Stimulated activated CD8-positive, alpha-beta memory T cell treated with anti-CD3 and anti-CD28 coated beads, Interleukin-2, amount 100 ng/mL, for 1 hour (primary cell): ENCODE measurements at places on chromosomes 11 and 22.

GRCh38 chr11:9789910-9790309, 126.0 kb downstream of the SWAP70 start:
- DNase-seq, result no peak

DNA sequence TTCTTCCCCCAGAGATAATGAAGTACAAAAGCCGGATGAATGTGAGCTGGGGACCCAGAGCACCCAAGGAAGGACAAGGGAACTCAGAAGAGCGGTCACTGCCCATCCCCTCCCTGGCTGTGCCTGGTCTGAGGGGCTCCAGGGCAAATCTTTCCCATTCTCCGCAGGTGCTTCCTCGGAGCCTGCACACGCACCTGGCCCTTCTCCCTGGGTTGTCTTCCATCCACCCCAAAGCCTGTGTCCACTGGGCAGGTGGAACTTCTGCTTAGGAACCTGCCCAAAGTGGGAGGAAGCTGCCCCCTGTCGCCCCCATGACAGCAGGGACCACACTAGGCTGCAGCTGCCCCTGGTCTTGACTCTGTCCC, 121.0 kb upstream of the FGF3 start:
- DNase-seq, result no peak

- DNase-seq, result no peak
Measured at GRCh38 chr11:111555255-111555654, 14.7 kb downstream of the LAYN start.

- no peak for DNase-seq
Measured at GRCh38 chr22:28051787-28052356, 132.8 kb upstream of the PITPNB start.

GRCh38 chr11:12640926-12641849, 33.0 kb upstream of the TEAD1 start:
- DNase-seq, result no peak

GRCh38 chr11:92776676-92777075, 192.8 kb upstream of the MTNR1B start:
- DNase-seq, result no peak

- DNase-seq, result no peak
Measured at GRCh38 chr22:43205748-43206508, 19.0 kb upstream of the TTLL12 start.
